ENCODE measurements at places on chromosomes 12 and 14. TPM values are rescaled to one million over a fixed set of nuclear protein-coding genes. Genes with fewer than 3 reads are reported as not detected.
A peak's percentile ranks its signal among the peaks of the same experiment; 100 is the strongest.

GRCh38 chr14:71607056-71607455 lies 325.2 kb upstream of the RGS6 start:
- no peak for DNase-seq

DNA sequence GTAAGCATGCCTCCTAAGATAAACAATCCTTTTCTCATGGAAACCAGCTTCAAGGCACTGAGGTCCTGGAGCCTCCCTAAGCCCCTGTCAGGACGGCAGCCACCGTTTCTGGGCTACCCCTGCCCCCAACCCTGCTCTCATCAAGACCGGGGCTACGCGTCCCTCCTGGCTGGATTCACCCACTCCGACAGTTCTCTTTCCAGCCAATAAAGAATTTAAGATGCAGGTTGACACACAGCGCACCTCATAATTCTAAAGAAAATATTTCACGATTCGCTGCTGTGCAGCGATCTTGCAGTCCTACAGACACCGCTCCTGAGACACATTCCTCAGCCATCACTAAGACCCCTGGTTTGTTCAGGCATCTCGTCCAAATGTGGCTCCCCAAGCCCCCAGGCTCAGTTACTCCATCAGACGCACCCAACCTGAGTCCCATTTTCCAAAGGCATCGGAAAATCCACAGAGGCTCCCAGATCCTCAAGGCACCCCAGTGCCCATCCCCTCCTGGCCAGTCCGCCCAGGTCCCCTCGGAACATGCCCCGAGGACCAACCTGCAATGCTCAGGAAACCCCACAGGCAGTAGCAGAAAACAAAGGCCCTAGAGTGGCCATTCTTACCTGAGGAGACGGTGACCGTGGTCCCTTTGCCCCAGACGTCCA lies 336.3 kb downstream of the TMEM121 start:
- peak; percentile 33 for DNase-seq

GRCh38 chr12:104742551-104743201 lies 215.4 kb downstream of the SLC41A2 start:
- DNase-seq, result no peak

GRCh38 chr14:72692696-72693095 lies 201.2 kb downstream of the DPF3 start:
- no peak for DNase-seq

The CLECL1 gene
- 2.1 TPM for total RNA-seq

DNA sequence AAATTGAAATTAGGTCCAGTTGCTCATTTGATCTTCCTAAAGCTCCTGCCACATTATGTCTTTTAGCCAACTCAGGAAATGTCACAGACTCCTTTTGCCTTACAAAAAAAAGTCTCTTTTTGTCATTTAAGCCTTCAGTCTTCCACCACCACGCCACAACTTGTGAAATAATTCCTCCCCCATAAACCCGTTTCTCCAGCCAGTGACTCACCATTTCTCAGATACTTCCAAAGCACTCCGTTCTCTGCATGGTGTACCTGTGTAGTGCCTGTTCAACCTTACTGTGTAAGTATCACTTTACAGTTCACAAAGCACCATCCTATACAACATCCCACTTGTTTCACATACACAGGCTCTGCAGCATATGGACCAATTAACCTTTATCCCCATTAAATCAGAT lies 139.5 kb upstream of the AEBP2 start:
- no peak for DNase-seq

The KERA gene
- not detected for total RNA-seq

DNA sequence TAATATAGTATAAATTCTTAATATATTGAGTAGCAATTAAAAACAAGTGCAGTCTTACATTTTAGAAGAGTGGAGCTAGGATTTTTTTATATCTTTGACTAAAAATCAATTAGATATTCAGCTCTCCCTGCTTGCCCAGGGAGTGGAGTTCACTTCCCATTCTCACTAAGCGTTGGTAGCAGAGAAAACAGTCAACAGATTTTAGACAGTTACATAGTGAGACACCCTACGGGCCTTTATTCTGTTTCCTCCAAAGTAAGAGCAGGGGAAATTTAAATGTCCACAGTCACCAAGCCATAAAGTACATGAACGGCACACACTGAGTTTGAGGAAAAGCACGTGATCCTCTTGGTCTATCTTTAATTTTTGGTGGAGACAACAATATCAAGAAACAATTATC lies 131.6 kb upstream of the PLEKHG7 start:
- DNase-seq, result no peak

DNA sequence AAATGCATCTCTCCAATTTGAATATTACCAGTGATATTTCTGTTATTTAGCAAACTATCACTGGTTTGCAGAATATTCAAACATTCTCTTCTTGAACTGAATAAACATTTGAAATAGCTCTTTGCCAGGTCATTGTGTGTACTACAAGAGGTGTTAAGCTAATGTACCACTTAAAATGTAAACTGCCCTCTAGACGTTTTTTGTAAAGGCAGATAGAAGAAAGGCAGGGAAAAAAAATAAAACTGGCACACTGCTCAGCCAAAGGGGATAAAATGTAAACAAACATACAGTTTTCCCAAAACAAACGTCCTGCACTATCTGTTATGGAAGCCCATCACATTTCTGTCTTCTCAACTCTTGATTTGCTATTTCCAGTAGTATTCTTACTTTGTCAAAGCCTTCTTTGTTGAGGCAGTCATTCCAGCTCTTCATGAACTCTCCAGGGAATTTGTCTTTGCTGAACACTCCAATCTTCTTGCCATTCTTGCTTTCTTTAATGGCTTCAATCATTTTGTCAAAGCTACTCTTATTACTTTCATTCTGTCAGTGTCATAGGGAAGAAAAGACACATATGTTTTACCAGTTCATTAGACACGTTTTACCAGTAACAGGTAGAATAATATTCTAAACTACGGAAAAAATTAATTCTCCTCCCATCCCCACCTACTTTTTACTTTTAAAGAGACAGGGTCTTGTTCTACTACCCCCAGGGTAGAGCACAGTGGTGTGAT lies 13.7 kb downstream of the SUPT16H start:
- no peak for DNase-seq

- DNase-seq, result no peak
These were observed 13.7 kb downstream of the AK7 start for GRCh38 chr14:96405677-96406076.

DNA sequence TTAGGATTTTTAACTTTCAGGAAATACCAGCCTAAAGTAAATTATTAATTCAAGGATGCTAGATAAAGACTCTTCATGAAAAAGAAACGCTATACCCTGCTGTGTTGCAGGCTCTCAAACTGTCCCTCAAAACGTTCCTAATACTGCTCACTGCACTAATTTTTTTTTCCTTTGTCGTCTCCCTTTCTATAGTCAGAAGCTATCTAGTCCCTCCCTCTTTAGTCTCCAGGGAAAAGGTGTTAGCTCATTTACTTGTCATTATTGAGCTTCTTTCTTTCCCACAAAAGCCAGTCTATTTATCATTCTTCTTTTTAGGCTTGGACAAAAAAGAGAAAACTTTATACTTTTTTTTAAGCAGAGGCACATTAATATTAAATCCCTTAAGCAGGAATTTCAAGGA lies 30.3 kb upstream of the INSM2 start:
- no peak for DNase-seq

DNA sequence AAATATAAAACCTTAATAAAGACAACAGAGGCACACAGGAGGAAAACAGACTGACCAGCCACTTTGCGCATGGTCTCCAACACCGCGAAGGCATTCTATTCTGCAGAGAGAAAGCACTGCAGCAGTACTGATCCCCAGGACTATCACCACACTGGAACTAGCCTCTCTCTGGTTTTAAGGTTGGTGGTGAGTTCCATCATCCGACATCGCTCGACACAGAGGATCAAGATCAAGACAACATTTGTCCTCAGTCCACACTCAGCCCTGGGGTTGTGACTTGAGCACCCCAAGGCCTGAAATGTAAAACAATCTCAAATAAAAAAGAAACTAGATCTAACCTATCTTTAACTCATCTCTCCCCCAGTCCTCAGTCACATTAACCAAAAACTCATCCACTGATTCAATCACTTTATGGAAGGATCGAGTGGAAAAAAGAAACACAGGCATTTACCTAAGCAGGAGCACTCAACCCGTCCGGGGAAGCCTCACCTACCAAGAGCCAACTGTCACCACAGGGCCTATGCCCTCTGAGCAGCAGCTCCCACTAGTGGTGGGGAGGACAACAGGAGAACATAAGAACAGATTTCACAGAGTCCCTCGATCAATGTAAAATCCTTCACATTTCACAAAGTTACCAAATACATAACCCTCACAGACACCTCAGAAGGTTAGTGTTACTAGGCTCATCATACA lies 17.7 kb downstream of the STXBP6 start:
- no peak for DNase-seq

DNA sequence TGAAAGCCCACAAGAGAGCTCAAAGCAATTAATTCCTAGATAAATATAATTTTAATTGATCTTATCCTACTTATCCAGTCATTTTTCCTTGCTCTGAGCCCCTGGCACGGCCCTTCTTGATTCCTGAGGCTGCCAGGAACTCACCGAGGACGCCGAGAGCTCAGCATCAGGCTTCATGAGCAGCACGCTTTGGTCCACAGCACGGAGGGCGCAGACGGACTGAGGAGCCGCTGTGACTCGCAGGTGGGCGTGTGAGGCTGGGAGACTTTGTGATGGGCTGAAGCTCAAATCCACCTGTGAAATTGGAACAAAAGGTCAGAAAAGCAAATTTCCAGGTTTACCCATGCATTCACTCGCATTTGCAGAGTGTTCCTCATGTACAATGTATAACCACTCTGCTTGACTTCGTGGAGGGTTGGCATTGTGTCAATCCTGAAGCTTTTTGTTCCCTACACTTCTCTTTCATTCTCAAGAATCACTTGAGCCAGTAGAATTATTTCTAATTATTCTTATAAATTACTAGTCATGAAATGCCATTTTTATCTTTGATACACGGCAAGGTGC lies 17.2 kb downstream of the A2M start:
- no peak for DNase-seq

DNA sequence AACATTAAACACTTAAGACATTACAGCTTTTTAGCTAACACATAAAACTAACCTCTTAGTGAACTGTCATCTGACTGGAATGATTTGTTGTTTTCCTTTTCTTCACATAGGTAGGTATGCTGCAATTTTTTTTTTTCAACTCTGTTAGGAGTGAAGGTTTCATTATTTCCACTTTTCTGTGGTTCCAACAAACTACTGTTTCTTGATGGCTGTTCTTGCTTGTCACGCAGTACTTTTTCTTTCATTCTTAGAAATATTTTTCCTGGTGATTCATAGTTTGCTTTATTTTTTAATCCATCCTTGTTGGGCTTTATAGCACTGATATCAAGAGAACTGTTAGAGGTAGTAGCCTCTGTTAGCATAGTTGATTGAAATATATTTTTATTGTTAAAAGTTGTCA lies 6.3 kb downstream of the MIS18BP1 start:
- DNase-seq, result no peak

GRCh38 chr14:74905595-74906142 lies 17.4 kb downstream of the RPS6KL1 start:
- peak; percentile 79 for DNase-seq

DNA sequence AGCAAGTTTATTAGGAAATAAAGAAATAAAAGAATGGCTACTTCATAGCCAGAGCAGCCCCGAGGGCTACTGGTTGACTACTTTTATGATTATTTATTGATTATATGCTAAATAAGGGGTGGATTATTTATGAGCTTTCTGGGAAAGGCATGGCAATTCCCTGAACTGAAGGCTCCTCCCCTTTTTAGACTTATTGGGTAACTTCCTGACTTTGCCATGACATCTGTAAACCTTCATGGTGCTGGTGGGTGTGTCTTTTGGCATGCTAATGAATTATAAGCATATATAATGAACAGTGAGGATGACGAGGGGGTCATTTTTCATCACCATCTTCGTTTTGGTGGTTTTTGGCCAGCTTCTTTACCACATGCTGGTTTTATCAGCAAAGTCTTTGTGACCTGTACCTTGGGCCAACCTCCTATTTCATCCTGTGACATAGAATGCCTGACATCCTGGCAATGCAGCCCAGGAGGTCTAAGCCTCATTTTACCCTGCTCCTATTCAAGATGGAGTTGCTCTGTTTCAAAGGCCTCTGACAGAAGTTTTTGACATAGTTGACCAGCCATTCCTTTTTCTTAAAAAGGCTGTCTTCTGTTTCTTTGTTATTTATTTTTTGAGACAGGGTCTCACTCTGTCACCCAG lies 11.1 kb upstream of the PTGES3 start:
- DNase-seq, result no peak

The CLEC1B gene
- total RNA-seq, result not detected

- no peak for DNase-seq
These were observed 14.6 kb upstream of the EIF2B2 start for GRCh38 chr14:74988131-74988530.

The AKAP5 gene
- total RNA-seq, result 2.9 TPM

The RNASE7 gene
- total RNA-seq, result not detected

The SYNDIG1L gene
- total RNA-seq, result 1.2 TPM

DNA sequence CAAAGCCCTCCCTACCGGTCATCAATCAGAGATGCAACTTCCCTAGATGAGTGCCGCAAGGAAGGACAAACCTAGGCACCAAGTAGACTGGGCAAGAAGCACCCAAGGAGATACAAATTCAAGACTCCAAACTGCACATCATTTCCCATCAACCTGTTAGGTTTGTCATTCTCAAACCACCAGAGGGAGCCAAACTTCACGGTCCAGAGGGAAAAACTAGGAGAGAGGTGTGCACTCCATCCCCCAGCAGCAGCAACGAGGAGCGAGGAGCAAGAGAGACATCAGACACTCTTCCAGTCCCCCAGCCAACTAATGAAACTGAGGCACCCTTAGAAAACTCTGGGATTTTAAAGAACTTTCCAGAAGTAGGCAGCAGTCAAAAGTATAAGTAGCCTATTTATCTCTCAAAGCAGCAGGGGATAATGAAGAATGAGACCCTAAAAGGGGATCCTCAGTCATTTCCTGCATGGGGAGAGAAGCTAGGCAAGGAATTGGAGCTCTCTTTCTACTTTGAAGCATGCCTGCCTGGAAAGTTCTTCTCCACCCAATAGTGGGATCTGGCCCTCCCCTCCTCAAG lies 37.0 kb upstream of the NT5DC3 start:
- DNase-seq, result no peak

DNA sequence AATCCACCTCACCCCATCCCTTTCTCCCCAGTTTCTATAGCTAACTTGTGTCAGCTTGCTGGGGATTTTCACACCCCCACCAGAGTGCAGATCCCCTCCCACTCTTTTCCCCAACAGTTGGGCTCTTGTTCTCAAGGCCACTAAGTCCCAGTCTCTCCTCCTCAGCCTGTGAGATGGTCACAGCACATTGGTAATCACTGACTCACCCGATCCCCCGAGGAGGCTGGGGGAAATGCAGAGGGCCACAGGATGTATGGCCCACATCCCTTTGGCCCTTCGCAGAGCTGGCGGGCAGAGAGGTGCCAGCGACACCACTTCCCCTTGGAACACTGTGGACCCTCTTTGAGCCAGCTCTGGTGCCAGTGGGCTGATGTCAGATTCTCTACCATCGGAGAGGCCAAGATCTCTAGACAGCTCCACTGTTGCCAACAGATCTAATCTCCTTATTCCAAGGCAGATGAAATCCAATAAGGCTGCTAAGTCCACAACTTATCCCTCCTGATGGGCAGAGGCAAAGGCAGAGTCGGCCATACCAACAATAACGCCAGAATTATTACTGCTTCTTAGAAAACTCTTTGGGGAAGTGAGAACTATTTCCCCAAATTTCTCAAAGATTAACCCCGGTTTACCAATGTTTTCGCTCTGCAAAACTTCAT lies 1.6 kb downstream of the FMNL3 start:
- peak; percentile 69 for DNase-seq

The KCNJ8 gene
- total RNA-seq, result 17.2 TPM
